ENCODE measurements at places on chromosomes 5 and 9.

GRCh38 chr5:174877987-174878386, 153.6 kb downstream of the MSX2 start:
- no peak for DNase-seq

GRCh38 chr5:103234239-103234975, 24.2 kb upstream of the MACIR start:
- DNase-seq = no peak

DNA sequence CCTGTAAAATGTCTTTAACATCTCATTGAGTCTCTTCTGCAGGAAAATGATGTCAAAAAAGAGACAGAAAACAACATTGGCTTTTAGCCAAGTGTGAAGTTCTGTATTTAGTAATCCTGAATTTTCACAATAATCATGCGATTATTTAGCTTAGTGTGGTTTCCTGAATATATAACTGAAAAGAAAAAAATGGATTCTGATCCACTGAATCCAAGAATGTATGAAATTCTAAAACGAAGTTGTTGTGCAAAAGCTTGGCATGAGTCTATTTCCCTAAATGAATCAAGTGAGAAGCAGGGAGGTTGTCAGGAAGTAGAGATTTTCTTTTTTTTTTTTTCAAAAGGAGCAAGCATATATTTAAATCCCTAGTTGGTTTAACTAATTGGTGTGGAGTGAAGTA, 145.9 kb upstream of the CDH6 start:
- no peak for DNase-seq

DNA sequence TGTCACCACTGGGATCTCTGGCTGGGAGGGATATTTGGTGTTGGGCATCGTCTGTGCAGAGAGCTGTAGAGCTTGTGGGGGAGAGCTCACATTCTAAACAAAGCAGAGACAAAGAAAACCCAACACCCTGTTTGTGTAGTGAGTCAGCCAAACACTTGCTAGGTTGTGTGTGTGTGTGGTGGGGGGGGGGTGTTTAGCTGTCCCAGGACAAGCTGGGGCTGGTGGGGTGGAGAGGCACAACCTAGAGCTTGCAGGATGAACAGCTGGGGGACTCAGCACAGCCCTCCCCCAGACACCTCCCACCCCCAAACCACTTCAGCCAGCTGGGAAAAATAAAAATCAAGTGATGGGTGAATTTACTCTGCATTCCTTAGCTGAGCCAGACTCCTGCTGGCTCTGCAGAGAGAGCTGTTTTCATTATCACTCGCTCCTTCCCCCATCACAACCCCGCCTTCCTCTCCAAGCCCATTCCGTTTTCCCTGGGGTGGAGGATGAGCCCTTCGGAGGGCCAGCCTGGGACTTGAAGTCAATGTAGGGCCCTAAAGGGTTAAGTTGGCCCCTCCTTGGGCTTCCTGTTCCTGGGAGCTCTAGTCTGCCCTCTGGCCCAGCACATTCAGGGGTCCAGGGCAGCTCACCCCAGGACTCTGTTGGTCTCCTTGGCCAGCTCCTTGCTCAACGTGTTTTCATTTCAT, 2.6 kb downstream of the OLFML2A start:
- DNase-seq = no peak

DNA sequence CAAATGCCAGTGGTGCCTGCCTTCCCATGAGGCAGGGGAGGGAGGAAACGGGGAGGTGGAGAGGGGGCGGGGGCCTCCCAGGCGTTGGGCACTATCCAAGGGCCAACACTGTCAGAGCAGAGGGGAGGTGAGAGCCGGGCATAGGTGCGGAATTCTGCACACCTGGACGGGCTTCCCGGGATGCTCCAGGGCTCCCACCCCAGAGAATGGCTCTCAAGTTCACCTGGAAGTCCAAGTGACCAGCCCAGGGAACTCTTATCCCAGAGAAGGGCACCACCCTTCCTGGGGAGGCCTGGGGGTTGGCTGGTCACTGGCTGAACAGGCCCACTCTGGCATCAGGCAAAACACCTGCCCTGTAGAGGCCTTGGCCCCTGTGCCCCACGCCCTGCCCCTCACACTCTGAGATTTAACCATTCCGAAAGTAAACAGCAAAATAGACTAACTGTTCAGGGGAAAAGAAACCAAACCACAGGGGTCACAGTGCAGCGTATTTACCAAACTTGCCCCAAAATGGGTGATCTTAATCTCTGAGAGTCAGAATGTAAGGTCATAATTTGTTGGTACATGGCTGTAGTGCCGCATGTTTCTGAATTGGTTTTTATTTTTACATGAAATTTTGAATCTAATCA, 2.7 kb downstream of the CSF2 start:
- no peak for DNase-seq

GRCh38 chr5:138635265-138635664, 60.1 kb upstream of the HSPA9 start:
- DNase-seq = no peak

- no peak for DNase-seq
Measured at GRCh38 chr9:124054582-124055227, 43.1 kb downstream of the LHX2 start.

GRCh38 chr9:76609285-76610010, 150.5 kb downstream of the GCNT1 start:
- DNase-seq = no peak

GRCh38 chr9:93114169-93114983, 18.4 kb downstream of the CARD19 start:
- no peak for DNase-seq

GRCh38 chr5:172713113-172713808, 57.7 kb downstream of the DUSP1 start:
- no peak for DNase-seq

DNA sequence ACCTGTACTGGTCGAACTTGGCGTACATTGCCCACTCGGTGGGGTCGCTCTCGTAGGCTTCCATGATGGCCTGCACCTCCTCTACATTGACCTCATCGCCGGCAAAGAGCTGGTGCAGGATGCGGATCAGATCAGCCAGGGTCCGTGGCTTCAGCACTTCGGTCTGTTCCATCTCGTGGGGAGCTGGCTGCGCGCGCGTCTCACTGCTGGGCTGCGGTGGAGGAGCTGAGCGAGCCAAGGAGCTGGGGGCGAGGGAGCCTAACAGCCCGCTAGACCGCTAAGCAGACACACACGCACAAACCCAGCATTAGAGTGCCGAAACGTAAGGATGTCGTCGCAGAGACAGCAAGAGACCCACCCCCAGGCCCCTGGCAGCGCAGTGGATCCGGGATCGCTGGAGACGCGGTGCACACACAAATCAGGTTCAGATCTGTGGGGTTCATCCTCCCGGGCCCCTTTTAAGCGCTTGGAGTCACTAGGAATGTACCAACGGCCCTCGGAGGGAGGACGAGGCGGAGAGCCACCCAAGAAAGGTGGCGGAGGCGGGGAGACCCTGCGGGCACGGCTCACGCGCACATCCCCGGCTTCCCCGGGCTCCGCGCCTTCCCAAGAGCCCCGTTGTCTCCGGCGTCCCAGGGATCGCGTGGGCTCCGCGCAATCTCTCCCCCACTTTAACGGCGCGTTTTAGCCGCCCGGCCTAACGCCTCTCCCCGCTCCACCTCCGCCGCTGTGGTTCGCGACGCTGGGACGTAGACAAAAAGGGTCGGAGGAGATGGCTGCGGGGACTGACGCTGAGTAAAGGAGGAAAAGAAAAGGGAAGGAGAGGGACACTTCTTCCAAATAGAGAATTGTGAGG, at the start of gene CDO1:
Gene CDO1, minus strand, starts transcription at position 434 of the 856 bp plus-strand sequence. Its CDS starts 262 bp downstream, at position 172.
- DNase-seq = no peak

DNA sequence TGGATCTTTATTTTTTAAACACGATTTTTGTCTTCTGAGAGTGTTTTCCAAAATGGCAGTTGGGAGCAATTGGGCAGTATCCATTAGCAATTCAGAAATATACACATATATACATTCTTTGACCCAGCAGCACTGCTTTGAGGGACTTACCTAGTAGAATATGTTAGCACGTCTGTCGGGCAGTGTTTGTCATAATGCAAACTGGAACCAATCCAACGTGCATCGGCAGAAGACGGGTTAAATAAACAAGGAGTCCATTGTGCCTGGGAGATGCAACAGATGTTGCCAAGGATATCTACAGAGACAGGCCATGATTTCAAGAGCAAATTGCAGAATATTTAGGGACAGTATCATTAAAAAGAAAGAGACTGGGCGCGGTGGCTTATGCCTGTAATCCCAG, 107.0 kb downstream of the COL5A1 start:
- DNase-seq = no peak

- DNase-seq = no peak
Measured at GRCh38 chr5:114176356-114176755, 185.5 kb upstream of the KCNN2 start.

DNA sequence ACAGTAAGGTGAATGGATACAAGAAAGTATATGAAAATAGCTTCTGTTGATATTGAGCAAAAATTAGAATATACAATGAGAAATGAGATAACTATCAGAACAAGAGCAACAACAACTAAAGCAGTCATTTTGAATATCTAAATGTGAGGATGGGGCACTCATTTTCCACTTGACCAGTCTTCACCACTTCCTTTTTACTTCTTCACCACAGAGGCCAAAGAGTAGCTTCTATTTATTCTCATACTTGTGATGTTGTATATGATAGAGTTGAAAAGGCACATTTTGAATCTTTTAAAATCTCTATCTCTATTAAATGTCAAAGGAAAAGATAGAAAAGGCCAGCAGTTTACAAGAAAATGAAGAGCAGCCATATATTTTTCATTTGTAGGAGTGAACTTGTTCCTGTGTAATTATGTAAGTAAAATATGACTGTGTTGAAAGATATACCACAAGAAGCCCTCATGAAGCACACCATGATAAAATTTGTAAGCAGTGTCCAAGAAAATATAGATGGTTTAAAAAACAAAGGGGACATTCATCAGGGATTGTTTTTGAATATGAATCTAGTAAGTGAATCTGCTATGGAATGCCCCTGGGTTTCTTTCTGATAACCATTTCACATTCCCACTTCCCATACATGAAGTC, 39.2 kb downstream of the ADAMTS19 start:
- no peak for DNase-seq

GRCh38 chr9:126399251-126399650, 72.6 kb downstream of the MVB12B start:
- no peak for DNase-seq
